ENCODE measurements at places on chromosomes 1 and 21.

DNA sequence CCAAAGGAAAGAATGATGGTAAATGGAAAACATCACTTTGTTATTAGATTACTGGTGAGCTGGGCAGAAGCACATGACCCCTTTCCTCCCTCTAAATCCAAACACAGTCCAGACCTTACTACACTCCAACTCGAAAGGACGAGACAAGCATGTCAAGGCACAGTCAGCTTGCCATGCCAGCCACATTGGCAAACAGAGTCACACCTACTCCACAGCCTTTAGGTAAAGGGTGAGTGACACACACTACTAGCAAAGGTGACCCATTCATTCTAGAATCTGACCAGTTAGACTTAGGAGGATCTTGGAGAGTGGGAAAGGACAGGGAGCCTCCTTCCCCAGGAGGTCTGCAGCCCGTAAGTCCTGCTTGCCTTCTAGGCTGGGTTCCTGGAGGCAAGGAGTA, 3.0 kb downstream of the SLC44A3 start:
- DNase-seq: no peak

GRCh38 chr1:87939444-87939843, 610.8 kb downstream of the LMO4 start:
- DNase-seq: no peak

DNA sequence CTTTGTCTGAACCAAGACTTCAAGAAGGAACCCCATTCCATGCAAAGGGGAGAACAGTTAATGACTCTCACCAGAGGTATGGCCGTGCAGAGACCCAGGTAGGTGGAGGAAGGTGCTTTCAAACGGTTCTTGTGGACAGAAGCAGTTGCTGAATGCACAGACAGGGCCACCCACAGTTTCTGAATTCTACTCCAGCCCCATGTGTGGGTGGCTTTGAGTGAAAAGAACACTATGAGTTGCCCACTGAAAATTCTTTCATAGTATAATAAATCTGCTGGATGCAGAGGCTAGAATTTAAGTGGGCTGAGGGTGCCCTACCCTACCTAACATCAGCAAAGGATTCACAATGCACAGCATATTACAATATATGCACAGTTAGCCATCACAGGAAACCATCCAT, 7.2 kb upstream of the CCDC185 start:
- no peak for DNase-seq

- DNase-seq: no peak
These were observed 250.9 kb downstream of the BACH1 start for GRCh38 chr21:29549614-29550013.

DNA sequence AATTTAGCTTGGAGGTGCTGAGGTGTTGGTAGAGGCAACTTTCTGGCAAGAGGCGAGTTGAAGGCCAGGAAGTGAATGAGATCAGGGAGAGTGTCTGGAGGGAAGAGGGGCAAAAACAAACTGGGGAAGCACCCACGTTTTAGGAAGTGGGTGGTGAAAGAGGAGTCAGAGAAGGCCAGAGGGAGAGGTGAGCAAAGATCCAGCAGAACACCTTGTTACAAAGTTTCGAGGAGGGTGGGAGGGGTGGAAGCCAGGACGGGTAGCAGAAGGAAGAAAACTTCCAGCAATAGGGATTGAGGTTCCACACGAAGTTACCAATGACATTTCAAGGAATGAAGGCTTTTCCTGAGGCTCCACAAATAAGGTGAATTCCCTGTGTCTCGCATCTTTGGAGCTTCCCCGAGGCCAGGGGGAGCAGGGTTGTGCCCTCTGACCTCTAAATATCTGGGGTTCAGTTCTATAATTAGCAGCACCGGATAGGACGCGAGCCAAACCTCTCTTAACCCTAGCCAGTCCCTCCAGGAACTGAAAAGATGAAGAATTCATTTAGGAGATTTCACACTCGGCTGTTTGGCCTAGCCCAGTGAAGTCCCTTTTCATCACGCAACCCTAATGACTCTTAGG, 578 bp upstream of the SESN2 start:
- DNase-seq: no peak

DNA sequence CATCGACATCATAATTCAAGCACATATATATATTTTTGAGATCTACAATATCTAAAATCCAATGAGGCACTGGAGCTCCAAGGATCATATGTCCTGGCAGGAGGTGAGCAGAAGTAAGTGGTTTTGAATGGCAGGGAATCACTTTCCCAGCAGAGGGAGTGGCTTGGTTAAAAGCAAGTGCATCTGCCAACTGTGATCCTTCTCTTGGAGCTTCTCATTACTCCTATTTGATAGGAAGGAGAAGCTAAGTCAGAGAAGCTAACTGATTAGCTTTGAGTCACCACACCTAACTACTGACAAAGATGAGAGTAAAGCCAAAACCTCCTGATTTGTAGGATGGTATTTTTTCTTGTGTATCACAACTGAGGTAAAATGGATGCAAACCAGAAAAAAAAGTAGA, 55.0 kb downstream of the ALG14 start:
- no peak for DNase-seq

GRCh38 chr1:228768355-228769000, 33.2 kb downstream of the RHOU start:
- DNase-seq: no peak

DNA sequence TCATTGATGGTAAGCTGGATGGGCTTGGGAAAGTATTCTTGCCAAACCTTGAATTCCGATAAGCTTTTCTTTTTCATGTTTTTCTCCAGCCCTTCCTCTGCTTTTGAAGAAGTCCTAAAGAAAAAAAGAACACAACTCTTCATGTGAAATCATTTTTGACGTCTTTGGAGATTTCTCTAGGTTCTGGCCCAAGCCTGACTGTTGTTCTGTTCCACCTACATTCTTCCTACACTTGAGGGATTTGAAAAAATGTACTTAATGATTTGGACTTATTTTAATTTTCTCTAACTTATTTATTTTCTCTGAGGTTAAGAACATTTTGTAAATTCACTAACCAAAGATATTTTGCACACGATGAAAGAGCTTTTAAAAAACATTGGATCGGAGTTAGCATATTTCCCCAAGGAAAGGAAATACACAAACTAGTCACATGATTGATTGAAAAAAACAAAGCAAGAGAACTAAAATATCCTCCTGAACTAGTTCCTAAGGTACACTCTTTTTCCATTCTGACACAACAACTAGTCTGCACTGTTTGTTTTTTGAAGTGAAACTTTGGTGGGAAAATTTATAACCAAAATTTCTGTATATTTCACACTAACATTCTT, 82.3 kb downstream of the LTN1 start:
- no peak for DNase-seq

DNA sequence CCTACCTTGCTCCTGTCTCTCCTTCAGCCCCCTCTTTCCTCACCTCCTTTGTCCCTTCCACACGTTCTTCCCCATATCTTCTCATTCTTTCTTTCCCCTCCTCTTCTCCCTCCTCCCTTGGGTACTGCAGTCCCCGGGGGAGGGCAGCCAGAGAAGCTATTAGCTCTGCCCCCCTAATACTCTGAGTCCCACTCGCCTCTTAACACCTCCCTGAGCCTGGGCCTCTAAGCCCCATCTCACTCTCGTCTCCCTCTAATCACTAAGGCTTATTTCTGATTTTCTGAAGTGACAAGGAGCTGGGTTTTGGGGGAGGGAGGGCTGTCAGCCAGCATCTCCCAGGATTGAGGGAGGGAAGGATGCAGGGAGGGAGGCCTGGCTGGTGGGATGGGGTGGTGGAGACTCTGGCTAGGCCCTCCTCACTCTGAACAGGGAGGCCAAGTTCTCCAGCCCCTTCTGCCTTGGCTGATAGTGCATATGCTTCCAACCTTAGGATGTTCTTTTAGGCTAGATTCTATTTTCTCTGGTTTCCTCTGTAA, 25.6 kb upstream of the DMBX1 start:
- DNase-seq: no peak

GRCh38 chr1:64209221-64209620, 5.8 kb downstream of the UBE2U start:
- DNase-seq: no peak

- no peak for DNase-seq
These were observed 92.2 kb downstream of the OSBPL9 start for GRCh38 chr1:51708911-51709760.

DNA sequence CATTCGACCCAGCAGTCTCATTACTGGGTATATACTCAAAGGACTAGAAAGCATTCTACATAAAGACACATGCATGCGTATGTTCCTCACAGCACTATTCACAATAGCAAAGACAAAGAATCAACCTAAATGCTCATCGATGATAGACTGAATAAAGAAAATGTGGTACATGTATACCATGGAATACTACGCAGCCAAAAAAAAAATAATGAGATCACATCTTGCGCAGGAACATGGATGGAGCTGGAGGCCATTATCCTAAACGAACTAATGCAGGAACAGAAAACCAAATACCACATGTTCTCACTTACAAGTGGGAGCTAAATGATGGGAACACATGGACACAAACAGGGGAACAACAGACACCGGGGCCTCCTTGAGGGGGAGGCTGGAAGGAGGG, 43.7 kb downstream of the ELF3 start:
- DNase-seq: no peak

DNA sequence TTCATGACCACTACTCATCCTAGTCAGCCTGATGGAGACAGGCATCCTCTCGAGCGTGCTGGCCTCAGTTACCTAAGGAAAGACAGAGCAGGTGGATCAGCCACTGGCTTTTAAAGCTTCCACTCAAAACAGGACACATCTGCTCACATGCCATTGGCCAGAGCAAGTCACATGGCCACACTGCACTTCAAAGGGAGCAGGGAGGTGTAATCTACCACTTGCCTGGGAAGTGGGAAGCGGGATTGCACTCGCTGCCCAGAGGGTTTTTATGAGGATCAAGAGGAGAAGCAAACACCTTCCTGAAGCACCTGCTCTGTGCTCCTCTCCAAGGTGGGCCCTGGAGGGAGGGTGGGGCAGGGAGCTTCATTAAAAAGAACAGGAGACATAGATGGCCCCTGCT, 108.0 kb downstream of the TAS1R2 start:
- no peak for DNase-seq

DNA sequence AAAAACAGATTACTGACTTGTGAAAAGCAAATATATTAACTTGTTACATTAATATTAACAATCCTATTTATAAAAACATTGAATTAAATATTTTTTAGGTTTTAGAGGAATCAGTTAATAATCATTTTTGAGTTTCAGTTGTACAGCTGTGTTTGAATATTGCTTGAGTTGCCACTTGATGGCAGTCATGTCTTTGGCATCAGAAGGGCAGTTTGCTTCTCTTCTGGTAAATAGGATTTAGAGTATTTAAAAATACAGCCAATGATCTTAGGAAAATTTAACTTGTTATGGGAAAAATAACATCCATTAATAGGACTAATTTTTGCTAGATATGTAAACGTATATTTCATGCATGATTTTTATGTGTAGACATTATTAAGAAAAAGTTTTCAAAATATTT, 234.1 kb downstream of the NCAM2 start:
- DNase-seq: no peak
